Lung microvascular endothelial cell (primary cell): ENCODE measurements at places on chromosomes 13 and 19. TPM values are rescaled to one million over a fixed set of nuclear protein-coding genes. Genes with fewer than 3 reads are reported as not detected.

Gene SMIM24
- total RNA-seq: not detected in 2 replicates

Gene ELAVL3
- not detected in 2 replicates for total RNA-seq

Gene DMWD
- 11.6 and 19.4 TPM in 2 replicates for total RNA-seq

DNA sequence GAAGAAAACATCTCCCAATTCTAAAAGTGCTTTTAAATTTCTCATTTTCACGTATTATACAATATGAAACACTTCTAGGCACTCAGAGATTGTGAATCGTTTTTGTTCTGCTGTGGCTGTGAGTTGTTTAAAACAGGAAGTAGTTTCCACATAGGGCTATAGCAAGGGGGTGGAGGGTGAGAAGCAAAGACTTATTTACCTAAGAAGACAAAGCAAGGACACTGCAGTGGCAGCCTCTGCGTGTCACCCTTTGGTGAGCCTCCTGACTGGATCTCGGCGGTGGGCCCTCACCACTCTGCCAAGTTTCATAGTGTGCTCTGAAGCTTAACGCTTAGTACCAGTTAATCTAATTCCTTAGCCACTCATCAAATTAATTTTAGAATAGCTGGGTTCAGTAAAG, 56.8 kb downstream of the TNFSF13B start:
- DNase-seq: no peak

- no peak for DNase-seq
Observed at GRCh38 chr13:96898646-96899254, 95.5 kb downstream of the OXGR1 start.

DNA sequence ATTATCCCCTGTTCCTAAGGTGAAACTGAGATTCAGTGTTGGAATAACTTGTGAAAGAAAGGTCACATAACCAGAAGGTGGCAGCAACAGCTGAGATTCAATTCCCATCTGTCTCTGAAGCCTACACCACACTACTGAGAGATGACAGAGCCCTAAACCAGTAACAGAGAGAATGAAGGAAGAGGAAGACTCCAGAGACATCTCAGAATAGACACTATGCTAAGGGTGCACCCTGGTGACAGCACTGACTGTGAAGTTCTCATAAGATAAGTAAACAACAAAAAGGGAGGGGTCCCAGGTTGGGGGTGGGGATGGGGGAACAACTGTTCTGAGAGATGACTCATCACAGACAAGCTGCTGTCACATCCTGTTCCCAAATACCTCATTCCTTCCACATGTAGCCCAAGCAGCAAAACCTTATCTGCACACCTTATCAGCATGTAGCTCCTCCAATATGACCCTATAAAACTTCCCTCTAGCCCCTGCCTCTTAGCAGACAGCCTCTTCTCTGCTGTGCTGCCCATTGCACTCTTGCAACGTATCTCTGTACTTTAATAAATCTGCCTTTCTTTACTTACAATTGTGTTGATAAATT, 46.5 kb downstream of the UTP14C start:
- DNase-seq: peak; percentile 47

DNA sequence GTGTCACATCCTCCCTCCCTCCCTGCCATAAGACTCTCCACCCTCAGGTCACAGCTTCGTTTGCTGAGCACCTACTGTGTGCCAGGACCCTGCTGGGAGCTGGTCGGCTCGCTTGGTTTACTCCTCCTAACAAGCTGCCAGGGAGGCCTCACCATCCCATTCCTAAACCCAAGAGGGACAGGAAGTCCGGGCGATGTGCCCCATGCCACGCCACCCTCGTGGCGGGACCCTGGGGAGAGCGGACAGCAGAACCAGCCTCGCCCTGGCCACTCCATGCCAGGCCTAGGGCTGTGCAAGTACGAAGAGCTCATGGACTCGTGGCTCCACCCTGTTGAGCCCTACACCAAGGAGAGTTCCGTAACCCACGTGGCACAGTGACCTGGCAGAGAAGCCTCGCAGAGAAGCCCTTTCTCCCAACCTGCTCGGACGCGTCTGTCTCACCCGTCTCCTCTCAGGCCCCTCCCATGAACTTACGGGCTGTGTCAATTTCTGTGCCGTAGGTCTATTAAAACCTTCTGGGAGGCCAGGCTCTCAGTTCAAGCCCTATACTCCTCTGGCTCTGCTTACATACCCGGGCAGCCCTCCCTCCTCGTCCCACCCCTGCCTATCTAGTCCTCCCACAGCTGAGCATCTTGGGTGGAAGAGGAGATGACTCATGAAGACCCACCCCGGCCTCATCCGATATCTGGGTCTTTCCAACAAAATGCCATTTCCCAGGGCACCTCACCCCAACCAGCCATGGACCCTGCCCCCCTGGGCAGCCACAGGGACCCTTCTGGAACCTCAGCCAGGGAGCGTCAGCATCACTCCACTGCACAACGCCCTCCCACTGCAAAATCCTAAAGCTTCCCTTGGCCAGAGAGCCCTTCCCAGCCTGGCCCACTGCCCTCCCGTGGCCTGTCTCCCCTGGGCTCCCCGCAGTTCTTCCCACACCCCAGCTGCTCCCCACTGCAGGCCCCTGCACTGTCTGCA, 2.6 kb downstream of the UBXN6 start:
- DNase-seq: no peak

DNA sequence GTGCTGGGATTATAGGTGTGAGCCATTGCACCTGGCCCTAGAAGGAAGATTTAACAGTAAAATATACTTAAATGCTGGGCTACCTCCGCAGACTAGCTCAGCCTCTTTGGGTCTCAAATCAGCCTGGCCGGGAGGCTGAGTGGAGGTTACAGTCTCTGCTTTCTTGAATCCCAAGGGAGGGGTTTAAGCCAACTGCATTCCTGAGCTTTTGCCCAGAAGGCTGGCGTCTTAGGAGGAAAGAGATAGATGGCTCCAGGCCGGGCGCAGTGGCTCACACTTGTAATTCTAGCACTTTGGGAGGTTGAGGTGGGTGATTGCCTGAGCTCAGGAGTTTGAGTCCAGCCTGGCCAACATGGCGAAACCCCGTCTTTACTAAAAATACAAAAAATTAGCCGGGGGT, 623 bp upstream of the C5AR1 start:
- DNase-seq: no peak

- DNase-seq: no peak
Observed at GRCh38 chr19:41386442-41386841, 10.1 kb downstream of the TMEM91 start.
